ENCODE measurements at places on chromosomes 12 and 14.

DNA sequence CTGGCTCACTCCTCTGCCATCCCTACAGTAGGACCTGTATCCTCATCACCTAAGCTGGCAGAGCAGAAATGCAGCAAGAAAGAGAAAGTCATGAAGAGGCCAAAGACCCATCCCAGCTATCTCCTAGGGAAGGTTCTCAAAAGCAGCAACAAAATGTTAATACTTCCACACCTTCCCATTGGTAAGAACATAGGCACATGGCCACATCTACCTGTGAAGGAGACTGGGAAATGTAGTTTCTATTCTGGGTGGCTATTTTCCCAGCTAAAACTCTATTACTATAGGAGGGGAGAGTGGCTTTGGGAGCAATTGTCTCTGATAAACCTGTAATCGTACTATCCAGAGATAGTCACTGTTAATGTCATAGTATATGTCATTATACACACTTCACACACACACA, 13.7 kb upstream of the EIF2B2 start:
- DNase-seq: no peak

- DNase-seq: no peak
Observed at GRCh38 chr12:109203480-109203879, 87.1 kb downstream of the ACACB start.

- peak; percentile 54 for DNase-seq
Observed at GRCh38 chr14:96252323-96252998, 3.5 kb upstream of the BDKRB1 start.

- no peak for DNase-seq
Observed at GRCh38 chr12:32089586-32089985, 17.1 kb upstream of the BICD1 start.

GRCh38 chr12:51819736-51820525, 28.6 kb downstream of the FIGNL2 start:
- no peak for DNase-seq

GRCh38 chr12:114319422-114319821, 86.5 kb downstream of the TBX5 start:
- DNase-seq: no peak

- DNase-seq: no peak
Observed at GRCh38 chr14:100810435-100810834, 15.5 kb upstream of the MEG3 start.

DNA sequence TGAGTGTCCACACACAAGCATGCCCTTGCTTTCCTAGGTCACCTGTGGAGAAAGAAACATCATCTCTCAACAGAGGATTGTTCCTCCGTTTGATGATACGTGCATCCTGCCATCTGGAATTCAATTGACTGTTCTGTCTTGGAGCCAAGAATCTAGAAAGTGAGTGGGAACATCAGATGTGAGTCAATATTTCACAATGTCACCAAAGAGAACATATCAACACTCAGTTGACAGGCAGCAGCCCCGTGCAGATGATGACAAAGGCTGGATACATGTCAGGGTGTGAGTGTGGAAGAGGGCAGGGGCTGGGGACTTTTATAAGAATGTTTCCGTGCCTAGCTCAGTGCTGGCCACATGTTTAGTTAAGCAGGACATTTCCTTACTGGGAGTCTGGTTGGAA, 76.1 kb downstream of the TBC1D30 start:
- peak; percentile 41 for DNase-seq

DNA sequence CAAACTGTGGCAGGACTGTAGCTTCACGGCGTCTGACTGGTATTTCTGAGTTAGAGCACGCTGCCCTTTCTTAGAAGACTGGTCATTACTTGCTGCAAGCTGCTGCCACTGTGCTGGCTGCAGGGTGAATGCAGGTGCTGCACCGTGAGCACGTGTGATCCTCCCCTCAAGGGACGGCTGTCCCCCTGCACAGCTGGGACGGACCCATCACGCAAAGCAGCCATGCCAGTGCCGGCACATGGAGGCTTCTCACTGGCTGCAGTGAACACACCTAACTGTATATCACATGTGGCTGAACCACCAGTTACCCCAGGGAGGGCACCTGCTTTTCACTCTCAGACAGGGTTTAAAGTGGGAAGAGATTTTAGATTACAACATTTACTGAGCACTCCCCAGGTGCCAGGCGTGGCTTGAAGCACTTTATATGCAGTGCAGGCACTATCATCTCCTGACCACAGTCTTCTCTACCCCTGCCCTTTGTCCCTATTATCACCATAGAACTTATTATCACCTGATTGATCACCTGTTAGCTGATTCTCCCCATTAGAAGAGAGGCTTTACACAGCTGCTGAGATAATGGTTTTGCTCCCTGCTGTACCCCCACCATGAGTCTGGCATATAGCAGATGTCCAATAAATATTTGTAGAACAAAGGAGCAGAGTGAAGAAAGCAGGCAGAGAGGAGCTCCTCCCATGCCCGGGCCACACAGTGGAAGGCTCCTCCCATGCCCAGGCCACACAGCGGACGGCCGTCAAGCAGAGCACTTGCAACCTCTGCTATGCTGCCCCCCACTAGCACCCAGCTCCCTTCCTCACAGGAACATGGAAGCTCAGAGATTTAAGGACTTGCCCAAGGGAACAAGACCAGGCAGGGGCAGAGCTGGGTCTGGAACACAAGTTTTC, 25.9 kb downstream of the SLC25A47 start:
- no peak for DNase-seq

GRCh38 chr12:116804051-116804450, 65.9 kb downstream of the RNFT2 start:
- no peak for DNase-seq

- no peak for DNase-seq
Observed at GRCh38 chr14:102472791-102473150, 36.8 kb downstream of the ANKRD9 start.

DNA sequence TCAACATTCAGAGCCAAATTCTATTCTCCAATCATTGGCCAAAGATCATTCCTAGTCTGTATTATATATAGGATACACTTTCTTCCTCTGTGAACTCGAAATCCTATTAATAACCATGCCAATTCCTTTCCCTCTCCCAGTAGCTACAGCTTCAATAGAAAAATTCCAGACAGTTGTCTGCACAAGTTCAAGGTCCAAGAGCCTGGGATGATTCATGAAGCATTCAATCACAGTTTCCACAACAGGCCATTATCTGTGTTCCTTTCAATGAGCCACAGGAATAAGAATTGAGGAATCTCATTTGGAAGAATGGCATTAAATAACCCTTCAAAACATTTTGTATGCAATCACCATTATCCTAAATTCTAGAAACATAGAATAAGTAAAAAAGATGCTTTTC, 437.4 kb downstream of the RMST start:
- DNase-seq: no peak

- no peak for DNase-seq
Observed at GRCh38 chr12:52821826-52822660, 8.1 kb upstream of the KRT4 start.

DNA sequence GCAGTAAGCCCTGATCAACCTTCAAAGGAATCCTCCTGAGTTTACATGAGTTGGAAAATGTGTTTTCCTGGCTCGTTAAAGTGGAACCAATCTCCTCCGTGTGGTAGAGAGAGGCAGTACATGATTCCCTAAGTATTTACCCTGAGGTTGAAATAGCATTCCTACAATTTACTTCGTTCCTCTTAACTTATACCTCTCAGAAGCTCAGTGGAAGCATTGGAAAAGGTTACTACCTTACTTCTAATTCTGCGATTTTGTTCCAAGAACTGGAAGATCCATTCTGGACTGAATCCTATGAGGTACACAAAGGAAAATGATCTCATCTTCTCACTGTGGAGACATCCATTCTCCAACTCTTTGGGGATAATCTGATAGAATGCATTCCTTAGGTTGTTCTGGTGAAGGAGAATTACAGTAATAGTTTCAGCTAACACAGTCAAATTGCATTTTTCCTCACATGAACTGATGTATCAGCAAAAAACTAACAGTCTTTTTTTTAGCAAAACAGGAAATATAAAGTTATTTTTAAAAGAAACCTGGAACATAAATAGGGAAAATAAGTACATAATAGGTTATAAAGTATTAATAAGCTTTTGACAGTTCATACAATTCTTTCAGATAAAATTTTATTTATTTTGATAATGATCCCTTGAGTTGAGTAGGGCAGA, 475.6 kb downstream of the PDZRN4 start:
- DNase-seq: no peak

- no peak for DNase-seq
Observed at GRCh38 chr12:125245581-125246557, 180.6 kb downstream of the AACS start.

- peak; percentile 4 for DNase-seq
Observed at GRCh38 chr12:69266036-69266635, 26.8 kb downstream of the CPSF6 start.

DNA sequence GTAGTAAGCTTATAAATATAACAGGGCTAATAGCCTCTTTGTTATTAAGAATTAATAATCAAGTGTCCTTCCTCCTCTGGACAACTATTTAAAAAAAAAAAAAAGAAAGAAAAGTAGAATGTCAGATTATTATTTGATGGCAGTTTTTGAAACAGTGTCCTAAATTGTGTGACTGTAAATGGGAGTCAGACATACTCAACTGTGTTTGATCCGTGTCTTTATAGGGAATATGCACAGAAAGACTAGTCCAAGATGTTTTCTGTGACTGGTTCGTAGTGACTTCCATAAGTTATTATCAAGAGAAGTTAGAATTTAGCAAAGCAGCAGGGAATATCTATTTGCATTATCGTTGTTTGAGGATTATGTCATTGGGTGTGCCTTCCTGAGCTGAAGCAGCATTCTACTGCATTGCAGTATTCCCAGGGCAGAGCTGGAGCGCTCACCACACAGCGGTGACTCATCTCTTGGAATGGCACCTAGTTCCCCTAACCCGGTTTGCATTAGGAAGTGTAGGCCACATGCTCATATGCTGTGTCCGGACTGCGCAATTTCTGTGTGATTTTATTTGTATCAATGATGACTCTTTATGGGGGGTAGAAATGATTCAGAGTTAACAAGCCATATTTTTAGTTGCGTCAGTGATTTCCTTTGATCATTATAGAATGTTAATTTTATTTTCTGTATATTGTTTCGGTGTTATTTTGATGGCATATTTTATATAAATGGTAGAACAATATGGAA, 7.9 kb downstream of the DYNC1H1 start:
- peak; percentile 99 for DNase-seq

DNA sequence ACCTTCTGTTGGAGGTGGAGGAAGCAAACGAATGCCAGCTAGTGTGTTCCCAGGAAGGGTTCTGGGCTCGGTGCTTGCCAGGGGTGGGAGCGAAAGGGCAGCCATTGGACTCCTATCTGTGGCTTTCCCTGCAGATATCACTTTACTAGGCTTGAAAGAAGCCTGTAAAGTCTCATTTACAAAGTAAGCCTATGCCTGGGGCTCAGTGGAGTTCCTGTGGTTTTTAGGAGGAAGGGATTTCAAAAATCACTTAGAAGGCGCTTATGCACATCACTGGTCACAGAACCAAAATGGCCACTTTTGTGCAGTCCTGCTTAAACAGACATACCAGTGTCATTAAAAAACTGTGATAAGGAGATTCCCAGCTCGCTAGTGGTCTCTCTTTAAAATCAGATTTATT, 22.7 kb downstream of the CLMN start:
- DNase-seq: no peak

DNA sequence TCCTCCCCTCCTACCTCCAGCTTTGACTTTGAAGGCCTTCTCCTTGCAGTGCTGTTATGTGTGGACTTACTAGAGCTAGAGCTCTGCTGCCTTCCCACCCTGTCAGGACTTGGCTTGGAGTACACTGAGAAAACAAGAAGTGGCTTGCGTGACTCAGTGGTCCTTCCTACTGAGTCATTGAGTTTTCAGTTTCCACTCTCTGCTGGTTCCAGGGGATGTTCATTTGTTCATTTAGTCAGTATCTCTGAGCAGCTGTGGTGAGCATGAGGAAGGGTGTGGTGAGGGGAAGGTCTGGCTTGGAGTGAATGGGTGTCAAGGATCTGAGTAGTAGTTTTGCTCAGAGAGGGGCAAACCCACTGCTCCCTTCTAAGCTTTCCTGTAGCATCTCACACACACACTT, 17.2 kb upstream of the ELK3 start:
- DNase-seq: no peak

GRCh38 chr14:103474893-103475292, 47.7 kb downstream of the CKB start:
- no peak for DNase-seq

DNA sequence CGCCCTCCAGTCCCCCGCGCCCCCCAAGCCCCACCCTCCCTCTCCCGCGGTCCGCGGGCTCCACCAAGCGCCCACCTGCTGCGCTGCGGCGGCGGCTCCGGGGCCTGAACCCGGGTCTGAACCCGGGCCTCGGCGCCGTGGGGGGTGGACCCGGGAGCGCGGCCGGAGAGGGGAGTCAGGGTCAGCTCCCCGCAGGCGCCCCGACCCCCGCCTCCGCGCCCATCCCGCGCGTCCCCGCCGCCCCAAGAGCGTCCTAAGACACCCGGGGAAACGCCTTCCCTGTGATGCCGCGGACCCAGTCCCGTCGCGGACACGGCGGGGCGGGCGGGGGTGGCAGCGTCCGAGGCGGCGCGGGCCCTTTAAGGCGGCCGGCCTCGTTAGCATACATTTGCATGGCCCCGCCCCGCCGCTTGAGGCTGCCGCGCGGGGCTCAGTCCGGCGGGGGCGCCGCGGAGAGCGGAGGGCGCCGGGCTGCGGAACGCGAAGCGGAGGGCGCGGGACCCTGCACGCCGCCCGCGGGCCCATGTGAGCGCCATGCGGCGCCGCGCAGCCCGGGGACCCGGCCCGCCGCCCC, at the start of gene MMP17:
Gene MMP17 (plus strand): TSS at position 433 of the 574 bp plus-strand sequence. CDS start 102 bp downstream, at position 535.
- DNase-seq: peak; percentile 26

DNA sequence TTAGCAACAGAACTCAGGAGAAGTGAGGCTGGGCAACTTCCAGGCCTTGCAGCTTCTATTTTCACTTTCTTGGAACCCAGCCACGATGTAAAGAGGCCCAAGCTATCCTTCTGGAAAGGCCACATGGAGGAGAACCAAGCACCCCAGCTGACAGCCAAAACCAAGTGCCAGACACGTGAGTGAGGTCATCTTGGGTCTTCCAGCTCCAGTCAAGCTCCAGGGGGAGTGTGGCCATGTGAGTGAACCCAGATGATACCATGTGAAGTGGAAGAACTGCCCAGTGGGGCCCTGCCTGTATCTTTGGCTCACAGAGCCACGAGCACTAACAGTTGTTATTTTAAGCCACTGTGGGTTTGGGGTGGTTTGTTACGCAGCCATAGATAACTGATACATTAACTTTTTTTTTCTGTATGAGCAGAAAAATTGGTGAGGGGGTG, 126.8 kb upstream of the MAP1LC3B2 start:
- no peak for DNase-seq

DNA sequence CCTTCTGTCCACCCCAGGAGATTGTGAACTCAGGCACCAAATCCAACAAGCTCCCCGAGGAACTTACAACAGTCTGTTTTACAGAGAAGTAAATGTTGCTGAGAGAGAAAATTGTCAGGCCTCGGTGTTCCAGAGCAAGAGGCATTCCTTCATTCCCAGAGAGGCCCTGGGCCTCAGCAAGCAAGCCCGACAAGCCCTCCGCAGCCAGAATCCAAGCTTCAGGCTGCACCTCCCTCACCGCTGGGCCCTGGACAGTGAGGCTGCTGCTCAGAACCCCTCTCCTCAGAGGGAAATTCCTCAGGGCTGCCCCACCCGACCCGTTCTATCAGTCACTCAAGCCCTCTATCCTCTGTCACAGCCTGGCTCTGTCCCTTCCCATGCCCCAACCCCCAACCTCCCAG, 56.4 kb downstream of the ZFP36L1 start:
- no peak for DNase-seq

Data from fibroblast of skin of left quadriceps (primary cell).